ENCODE measurements at places on chromosomes 13 and 19.
A peak's percentile ranks its signal among the peaks of the same experiment; 100 is the strongest.

- DNase-seq: peak; percentile 55
Measured at GRCh38 chr19:18915639-18916038, 3.5 kb downstream of the COPE start.

GRCh38 chr19:33631609-33631973 lies 9.8 kb downstream of the CHST8 start:
- no peak for DNase-seq

DNA sequence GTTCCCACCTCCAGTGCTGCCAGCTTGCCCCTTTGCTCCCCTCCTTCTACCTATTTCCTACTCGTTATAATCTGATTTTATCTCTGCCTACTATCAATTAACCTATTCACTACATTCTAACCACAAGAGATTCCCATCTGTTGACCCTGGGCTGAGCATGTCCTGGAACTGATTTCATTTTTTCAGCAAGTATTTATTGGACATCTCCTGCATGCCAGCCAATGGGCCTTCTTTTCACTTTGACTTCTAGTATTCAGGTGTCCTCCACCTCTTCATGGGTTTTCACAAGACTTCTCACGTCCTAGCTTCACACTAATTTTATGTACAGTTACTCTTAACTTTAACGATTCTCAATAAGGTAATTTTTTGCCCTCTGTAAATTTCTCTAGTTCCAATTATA lies 282.7 kb upstream of the KLHL1 start:
- DNase-seq: no peak

DNA sequence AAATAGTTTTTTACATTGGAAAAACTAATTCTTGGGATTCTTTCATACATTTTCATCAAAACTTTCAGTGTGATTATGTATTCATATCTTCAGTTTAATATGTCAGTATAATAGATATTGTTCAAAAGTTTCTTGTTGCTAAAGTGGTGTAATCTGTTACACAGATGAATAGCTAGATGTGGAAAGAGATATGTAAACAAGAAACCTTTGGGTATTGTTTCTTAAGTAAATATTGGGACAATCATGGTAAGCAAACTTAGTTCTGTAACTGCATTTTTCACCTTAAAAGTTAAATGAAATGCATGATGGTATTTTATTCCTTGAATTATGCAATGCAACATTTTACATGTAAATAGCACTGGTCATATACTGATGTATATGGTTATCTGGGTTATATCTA lies 12.2 kb downstream of the ABHD13 start:
- no peak for DNase-seq

GRCh38 chr19:28531979-28532378 lies 681.0 kb downstream of the UQCRFS1 start:
- DNase-seq: no peak

- DNase-seq: no peak
Measured at GRCh38 chr19:14000691-14001375, 5.3 kb downstream of the RFX1 start.

GRCh38 chr19:51365211-51365964 lies 800 bp downstream of the ETFB start:
- peak; percentile 41 for DNase-seq

- DNase-seq: no peak
Measured at GRCh38 chr13:100637796-100638195, 36.8 kb downstream of the TMTC4 start.

DNA sequence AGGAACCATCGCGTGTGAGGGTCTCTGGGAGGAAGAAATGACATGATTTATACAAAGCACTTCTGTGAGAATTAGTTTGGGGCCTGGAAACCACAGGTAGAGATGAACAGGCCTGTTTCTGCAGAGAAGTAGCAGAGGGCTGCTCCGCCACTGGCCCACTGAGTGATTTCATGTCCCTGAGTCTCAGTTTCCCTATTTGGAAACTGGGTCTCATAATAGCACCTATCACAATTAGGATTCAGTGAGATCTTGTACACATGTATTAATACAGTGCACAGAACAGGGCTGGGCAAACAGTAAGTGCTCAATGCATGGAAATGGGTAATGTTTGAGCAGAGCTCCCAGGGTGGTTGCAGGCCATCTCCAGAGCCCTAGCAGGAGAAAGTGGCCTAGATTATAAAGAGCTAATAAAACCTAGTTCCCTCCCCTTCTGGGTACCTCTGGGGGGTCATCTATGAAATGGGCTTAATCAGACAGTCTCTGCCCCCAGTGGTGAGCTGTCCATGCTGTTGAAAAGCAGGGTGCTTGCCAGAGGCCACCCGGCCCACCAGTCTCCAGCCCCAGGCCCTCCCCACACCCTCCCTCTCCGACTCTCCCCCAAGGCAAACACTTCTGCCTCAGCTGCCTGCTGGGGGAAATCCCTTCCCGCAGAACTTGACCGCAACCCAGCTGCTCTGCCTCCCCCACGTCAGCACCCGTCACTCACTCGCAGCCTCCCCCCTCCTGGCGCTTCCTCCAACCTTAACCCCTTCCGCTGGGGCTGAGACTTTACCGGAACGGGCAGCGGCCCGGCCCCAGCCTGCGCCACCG lies 4.5 kb downstream of the BCL3 start:
- DNase-seq: peak; percentile 94

- DNase-seq: no peak
Measured at GRCh38 chr13:62092536-62092935, 676.9 kb upstream of the PCDH20 start.

DNA sequence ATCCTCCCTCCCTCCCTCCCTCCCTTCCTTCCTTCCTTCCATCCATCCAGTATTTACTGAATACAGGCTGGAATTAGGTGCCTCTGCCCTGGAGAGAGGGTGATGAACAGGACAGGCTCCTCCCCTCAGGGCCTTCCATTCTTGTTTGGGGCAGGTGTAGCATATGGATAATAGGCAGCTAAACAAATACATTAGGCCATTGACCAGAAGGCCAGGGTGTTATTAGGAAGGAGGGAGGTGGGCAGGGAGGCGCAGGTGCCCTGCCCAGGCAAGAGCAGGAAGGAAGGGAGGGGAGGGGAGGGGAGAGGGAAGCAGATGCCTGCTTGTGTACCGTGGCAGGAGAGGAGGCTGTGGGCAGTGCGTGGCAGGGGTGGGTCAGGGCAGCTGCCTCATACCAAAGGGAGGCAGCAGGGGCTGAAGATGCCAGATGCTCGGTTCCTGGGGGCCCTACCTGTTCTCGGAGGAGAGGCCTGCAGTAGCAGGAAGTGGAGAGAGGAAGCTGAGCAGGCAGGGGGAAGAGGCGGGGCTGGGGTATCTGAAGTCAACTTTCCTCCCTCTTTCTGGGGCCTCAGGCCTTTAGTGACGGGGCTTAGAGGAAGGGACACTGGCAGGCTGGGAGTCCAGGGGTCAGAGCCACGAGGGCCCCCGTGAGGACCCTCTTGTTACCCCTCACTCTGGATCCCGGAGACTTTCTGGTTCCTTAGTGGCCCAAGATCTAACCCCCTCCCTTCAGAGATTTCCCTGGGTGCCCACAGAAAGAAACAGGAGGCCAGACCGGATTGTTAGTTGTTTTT lies at the start of gene RINL:
TSS of gene RINL (minus strand) at position 495 of the 794 bp plus-strand sequence. CDS start 1,533 bp downstream, outside the sequence.
- no peak for DNase-seq

- DNase-seq: no peak
Measured at GRCh38 chr13:82206241-82206640, 1676.0 kb downstream of the SLITRK1 start.

- DNase-seq: peak; percentile 58
Measured at GRCh38 chr19:45677351-45678230, 9.6 kb downstream of the GIPR start.

DNA sequence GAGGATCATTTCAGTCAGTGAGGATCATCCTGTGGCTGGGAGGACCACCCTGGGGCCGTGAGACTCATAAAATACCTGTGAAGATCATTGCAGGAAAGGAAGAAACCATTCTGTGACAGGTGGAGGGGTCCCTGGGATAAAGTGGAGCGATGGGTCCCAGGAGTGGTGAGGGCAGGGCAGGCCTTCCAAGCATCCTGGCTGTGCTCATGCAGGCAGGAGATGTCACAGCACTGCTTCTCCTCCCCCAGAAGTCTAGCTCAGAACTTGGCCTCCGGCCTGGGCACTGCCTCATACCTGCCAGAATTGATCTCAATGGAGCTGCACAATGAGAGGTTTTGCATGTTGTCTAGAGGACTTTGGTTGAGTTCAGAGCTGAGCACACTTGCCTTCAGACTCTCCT lies 11.1 kb downstream of the KLK1 start:
- no peak for DNase-seq
